HCT116 (cell line): ENCODE measurements at places on chromosomes 1 and 21.

DNA sequence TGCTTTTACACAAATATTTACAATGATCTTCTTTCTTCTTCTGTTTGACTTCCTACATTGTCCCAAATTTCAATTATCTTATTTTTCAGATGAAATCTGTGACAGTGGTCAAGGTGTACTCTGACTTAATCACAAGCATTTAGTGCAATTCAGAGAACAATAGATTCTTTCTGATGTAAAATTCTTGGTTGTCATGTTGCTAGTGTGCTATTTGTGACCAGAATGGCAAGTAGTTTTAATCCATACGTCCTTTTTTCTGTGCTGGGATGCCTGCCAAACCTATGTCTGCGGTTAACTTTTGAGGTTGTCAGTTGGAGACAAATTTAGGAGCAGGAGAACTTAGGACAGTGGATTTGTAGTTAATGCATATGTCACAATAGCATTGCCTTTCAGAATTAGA lies 31.0 kb downstream of the NCAM2 start:
- no peaks in the 10 kb centered on the region for H3K27me3 ChIP-seq
- H3K36me3 ChIP-seq = no peaks in the 10 kb centered on the region
- H3K4me1 ChIP-seq = no peaks in the 10 kb centered on the region
- no peak overlapping the region for H3K27ac ChIP-seq
- no peak overlapping the region for H3K4me3 ChIP-seq
- DNase-seq = no peak

GRCh38 chr1:26029864-26030481 lies 8.4 kb downstream of the EXTL1 start:
- H3K36me3 ChIP-seq = no peaks in the 10 kb centered on the region
- peaks cover 10% of the 10 kb centered on the region; the same call in 1 of the 2 replicates for H3K4me1 ChIP-seq
- H3K27me3 ChIP-seq = no peaks in the 10 kb centered on the region
- no peak overlapping the region for H3K4me3 ChIP-seq

DNA sequence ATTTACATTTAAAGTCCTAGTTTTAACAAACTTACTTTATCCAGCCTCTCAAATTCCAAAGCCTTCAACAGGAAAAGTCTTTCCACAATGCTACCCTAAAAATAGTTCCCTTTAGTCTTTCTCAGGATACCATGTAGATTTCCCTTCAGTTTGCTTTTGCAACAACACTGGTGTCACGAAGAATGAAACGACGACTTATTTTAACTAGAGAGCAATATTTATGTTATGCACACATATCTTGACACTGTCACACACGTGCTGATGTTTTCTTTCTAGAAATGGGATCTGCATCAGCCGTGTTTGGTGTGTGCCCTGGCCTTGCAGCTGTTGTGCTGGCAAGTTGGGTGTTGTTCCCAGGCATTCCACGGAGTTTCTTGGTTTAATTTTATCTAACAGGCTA lies 75.5 kb downstream of the SIPA1L2 start:
- no peaks in the 10 kb centered on the region; the same call in 1 of the 2 replicates for H3K27me3 ChIP-seq
- DNase-seq = no peak
- H3K36me3 ChIP-seq = no peaks in the 10 kb centered on the region
- H3K4me3 ChIP-seq = no peak overlapping the region
- no peak overlapping the region for H3K27ac ChIP-seq
- no peaks in the 10 kb centered on the region for H3K4me1 ChIP-seq

DNA sequence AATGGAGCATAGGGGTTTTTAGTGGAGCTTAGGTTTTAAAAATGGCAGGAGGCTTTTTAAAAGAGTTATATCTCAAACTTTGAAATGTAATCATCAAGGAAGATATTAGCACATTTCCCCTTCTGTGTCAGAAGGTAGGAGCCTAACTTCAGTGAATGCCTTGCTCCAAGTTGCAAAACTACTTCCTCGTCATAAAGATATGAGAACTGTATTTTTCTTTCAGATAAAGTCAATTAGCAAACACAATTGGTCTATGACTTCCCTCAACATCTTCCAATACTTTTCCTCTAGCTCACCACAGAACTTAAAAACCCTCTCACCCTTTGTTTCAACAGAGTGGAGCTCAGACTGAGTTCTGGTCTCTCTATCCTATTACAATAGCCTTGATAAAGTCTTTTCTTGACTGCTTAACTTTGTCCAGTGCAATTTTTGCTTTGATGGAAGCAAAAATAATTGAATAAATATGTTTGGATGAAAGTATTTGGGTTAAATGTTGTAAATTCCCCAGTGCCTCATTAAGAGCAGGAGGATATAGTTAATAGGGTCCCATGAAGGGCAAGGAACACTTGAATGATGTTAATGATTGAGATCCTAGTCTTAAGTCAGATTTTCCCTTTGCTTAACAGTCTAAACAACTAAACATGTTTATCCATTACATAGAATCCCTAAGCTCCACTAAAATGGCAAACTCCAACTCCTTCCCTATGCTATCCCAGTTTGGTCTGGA lies 58.9 kb downstream of the TNFSF18 start:
- no peaks in the 10 kb centered on the region for H3K27me3 ChIP-seq
- no peak for DNase-seq
- H3K27ac ChIP-seq = no peak overlapping the region
- H3K4me1 ChIP-seq = peaks cover 7% of the 10 kb centered on the region
- no peaks in the 10 kb centered on the region for H3K36me3 ChIP-seq
- H3K4me3 ChIP-seq = no peak overlapping the region

- no peaks in the 10 kb centered on the region for H3K27me3 ChIP-seq
- no peaks in the 10 kb centered on the region for H3K36me3 ChIP-seq
Measured at GRCh38 chr1:246142320-246142893, 364.7 kb downstream of the SMYD3 start.

GRCh38 chr1:157490467-157491165 lies 61.7 kb downstream of the FCRL5 start:
- no peak overlapping the region for H3K4me3 ChIP-seq
- H3K36me3 ChIP-seq = no peaks in the 10 kb centered on the region
- H3K27ac ChIP-seq = no peak overlapping the region
- peak; percentile 39 for DNase-seq

- no peak overlapping the region for H3K27ac ChIP-seq
- no peaks in the 10 kb centered on the region for H3K36me3 ChIP-seq
- H3K4me3 ChIP-seq = no peak overlapping the region
- peaks cover 42% of the 10 kb centered on the region for H3K27me3 ChIP-seq
- H3K4me1 ChIP-seq = no peaks in the 10 kb centered on the region
- no peak for DNase-seq
Measured at GRCh38 chr1:154568157-154568815, 708 bp downstream of the CHRNB2 start.

DNA sequence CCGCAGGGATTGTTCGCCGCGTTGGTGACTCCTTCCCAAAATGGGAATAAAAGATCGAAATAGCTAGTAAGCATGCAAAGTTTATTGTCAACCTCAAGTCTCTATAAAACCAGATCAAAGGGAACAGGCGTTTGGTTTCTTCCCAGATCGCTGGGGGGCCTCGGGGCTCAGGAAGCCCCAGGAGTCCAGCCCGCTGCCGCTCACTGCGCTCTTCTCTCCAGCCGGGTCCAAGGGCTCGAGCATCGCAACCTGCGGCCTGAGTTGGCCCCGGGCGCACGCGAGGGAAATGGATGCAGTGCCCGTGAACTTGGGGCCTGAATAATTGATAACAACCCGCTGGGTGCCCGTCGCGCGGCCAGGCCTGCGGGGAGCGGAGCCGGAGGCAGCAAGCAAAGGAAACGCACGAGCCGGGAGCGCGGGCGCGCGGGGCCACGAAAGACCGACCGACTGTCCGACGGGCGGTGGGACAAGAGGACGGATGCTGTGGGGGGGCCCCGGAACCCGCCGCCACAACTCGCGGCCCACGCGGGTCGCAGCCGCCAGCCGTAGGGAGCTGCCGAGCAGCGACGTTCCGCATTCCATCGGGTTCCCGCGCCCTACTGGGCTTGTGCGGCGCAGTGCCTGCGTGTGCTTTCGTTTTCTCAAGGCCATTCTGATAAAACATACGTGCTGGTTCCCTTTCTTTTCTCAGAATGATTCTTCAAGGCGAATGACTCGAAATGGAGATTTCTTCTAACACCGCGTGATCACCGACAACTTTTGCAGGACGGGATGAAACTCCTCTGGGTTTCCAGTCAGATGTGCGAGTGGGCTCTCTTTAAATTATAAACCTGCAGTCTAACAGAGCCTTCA lies 14.0 kb upstream of the ALX3 start:
- DNase-seq = no peak
- H3K27me3 ChIP-seq = no peaks in the 10 kb centered on the region
- H3K36me3 ChIP-seq = no peaks in the 10 kb centered on the region
- H3K27ac ChIP-seq = no peak overlapping the region
- H3K4me3 ChIP-seq = no peak overlapping the region

DNA sequence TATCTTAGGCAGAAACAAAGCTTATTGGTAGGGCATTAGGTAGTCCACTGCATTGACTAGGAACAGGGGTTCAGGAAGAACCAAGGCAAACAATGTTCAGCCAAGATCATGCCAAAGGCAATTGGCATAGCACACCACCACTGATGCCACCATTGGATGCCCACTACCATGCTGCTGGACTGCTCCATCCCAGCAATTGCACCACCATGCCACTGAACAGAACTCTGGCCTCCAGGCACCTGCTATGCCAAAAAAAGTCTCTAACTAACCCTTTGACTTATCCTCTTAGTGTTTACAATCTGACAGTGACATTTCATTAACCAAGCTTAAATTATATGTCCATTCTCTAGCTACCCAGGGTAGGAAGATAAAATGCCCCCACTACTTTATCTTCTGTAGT lies 509.6 kb upstream of the CAMK1G start:
- no peak overlapping the region for H3K27ac ChIP-seq
- H3K27me3 ChIP-seq = no peaks in the 10 kb centered on the region
- no peaks in the 10 kb centered on the region for H3K36me3 ChIP-seq
- no peak for DNase-seq

- H3K27me3 ChIP-seq = no peaks in the 10 kb centered on the region
- no peak for DNase-seq
- H3K36me3 ChIP-seq = no peaks in the 10 kb centered on the region
- no peak overlapping the region for H3K4me3 ChIP-seq
Measured at GRCh38 chr1:246966502-246966901, 34.8 kb upstream of the AHCTF1 start.

- DNase-seq = no peak
- peaks cover 4% of the 10 kb centered on the region; the same call in 1 of the 2 replicates for H3K4me1 ChIP-seq
- H3K4me3 ChIP-seq = no peak overlapping the region
Measured at GRCh38 chr1:180793451-180793850, 119.2 kb upstream of the KIAA1614 start.

GRCh38 chr1:114094363-114094634 lies 59.4 kb downstream of the SYT6 start:
- no peak overlapping the region for H3K27ac ChIP-seq
- H3K4me3 ChIP-seq = no peak overlapping the region
- H3K27me3 ChIP-seq = peaks cover 44% of the 10 kb centered on the region
- H3K36me3 ChIP-seq = no peaks in the 10 kb centered on the region

DNA sequence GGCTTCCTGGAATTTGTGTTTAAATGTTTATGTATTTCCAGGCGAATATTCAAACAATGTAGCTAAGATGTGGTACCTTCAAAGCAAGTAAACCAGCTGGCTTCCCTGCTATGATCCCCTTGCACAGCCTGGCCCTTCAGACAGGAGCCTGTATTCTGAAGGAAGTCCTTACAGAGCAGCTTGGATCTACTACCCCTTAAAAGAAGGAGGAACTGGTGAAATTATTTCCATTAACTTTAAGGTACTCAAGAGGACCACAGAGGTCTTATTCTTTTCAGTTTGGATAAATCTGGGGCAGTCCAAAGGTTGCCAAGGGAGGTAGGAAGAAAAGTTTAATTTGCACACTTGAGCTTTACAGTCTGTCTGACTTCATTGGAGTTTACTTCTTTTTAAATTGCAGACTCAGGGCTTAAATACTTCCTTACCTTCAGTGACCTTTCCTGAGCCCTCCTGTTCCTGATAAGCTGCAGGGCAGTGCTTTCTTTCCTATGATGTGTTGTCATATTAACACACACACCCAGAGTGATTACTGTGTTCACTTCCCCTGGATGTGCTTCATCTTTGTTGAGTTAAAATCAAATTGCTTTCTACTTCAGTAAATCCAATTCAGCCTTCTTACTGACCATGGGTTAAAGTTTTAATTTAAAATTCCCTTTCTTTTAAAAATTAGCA lies 40.5 kb downstream of the DISC1 start:
- no peaks in the 10 kb centered on the region for H3K27me3 ChIP-seq
- no peak overlapping the region for H3K27ac ChIP-seq
- no peak for DNase-seq
- H3K4me3 ChIP-seq = no peak overlapping the region

- no peak overlapping the region for H3K4me3 ChIP-seq
- no peaks in the 10 kb centered on the region for H3K27me3 ChIP-seq
- no peaks in the 10 kb centered on the region for H3K4me1 ChIP-seq
- no peak overlapping the region for H3K27ac ChIP-seq
- H3K36me3 ChIP-seq = no peaks in the 10 kb centered on the region
Measured at GRCh38 chr1:237864338-237865244, 26.1 kb downstream of the ZP4 start.

GRCh38 chr21:37642493-37642892 lies 273.8 kb downstream of the KCNJ6 start:
- H3K4me1 ChIP-seq = no peaks in the 10 kb centered on the region
- DNase-seq = peak; percentile 24
